ENCODE measurements at places on chromosomes 13 and 19.

DNA sequence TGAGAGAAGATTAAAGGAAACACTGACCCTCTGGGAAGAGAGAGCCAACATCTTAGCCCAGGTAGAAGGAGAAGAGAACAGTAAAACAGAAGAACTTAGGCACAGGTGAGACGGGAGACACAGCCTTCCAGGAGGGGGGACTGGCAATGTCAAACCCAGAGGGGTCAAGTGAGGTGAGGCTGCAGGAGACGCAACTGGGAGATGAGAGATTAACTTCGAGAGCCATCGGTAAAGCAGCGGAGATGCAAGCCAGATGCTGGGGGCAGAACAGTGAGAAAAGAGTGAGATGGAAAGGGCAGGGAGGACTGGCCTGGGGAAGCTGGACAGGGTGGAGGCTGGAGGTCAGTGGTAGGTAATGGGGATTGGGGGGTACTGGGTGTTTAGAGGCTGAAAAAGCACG lies 5.2 kb downstream of the INSR start:
- DNase-seq, result no peak

- no peak for DNase-seq
Observed at GRCh38 chr13:43728421-43728820, 58.4 kb downstream of the ENOX1 start.

- no peak for DNase-seq
Observed at GRCh38 chr19:2536461-2536860, 60.5 kb downstream of the GADD45B start.

GRCh38 chr19:46478356-46478986 lies 7.1 kb upstream of the PNMA8A start:
- DNase-seq, result no peak

DNA sequence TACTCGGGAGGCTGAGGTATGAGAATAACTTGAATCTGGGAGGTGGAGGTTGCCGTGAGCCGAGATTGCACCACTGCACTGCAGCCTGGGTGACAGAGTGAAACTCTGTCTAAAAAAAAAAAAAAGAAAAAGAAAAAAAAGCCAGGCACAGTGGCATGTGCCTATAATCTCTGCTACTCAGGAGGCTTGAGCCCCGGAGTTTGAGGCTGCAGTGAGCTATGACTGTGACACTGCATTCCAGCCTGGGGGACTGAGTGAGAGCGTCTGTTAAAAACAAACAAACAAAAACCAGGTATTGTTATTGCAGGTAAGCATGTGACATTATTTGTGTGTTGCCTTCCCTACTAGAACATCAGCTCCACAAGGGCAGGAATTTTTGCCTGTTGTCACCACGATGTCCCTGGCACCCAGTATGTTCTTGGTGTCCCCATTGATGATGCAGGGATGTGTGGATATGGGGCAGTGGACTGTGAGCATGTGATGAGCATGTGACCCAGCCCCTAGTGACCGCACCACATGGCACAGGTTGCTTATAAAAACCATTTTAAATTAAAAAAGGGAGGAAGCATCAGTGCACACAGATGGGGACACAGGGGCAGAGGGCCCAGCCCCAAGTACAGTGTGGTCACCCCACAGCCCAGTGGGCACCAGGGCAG lies 1.6 kb upstream of the KANK2 start:
- DNase-seq, result no peak

DNA sequence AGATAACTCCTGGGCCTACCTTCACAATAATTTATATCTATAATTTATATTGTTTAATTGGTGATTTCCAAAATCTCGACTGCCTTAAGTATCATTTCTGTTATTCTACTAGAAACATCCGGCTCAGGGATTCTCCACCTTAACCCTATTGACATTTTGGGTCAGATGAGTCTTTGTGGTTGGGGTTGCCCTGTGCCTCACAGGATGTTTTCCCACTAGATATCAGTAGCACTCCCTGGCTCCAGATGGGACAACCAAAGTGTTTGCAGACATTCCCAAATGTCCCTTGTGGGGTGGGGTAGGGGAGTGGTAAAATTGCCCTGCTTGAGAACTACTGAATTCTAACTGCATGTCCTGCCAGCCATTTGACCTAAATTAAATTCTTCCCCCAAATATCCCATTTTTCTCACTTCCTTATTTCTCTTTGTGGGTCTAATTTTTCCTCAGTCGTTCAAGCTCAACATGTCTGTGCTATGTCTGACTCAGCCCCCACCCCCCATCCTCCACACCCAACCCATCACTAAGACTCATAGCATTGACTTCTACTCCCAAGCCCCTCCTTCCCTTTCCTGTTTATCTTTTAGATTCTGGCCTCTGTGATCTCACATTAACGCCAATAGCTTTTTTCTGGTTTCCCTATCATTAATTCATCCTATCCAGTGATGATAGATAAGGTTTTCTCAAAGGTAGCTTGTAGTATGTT lies 545.1 kb downstream of the EFNB2 start:
- no peak for DNase-seq

DNA sequence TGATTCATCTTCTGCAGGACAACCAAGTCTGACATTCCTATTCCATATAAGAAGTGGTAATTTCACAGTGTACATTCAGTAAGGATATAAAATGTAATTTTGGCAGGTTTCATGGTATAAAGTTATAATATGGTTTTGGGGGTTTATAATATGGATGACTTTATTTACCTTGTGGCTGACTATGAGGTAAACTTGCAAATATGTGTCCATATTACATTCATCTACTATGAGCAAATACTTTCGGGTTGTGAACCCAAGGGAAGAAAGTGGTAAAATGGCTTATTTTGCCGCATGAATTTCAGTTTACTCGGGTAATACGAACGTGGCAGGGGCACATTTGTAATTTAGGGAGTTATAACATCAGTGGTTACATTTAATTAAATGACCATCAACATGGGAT lies 86.7 kb upstream of the TNFSF11 start:
- no peak for DNase-seq

GRCh38 chr19:1294688-1295087 lies 9.0 kb downstream of the EFNA2 start:
- DNase-seq, result no peak
